Fibroblast of skin of abdomen (primary cell): ENCODE measurements at places on chromosomes 6 and 20.

GRCh38 chr6:170034294-170034693, 256.6 kb downstream of the DLL1 start:
- DNase-seq = no peak

DNA sequence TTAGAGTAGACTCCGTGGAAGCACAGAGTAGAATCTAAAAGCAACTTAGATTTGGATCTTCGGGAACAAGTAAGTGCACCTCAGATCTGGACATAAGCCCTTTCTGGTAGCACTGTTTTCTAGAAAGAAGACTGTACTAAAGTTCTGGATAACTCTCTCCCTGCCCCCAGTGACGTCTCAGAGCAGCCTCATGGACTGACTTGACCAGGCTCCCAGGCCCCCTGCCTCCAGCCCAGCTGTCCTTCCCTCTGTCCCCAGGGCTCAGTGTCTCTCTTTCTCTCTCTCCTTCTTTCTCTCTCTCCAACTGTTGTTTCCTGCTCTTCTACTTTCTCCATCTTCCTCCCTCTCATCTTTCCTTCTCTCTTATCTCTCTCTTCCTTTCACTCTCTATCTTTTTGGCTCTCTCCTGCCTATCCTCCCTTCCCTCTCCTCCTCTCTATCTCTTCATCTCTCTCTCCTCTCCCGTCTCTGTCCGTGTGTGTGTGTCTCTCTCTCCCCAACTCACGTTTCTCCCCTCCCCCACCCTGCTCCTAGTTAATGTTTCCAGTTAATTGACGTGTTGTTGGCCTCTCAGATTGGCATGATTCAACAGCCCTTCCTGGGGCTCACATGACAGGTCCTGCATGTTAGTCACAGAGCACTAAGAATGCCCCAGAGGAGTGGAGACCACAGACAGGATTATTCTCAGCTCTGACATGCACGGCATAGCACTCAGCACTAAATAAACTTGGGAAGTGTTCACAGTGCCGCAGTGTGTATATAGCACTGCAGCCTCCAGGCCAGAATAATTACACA, 180.4 kb upstream of the FOXQ1 start:
- peak; percentile 93 for DNase-seq

GRCh38 chr6:122069932-122070331, 329.5 kb upstream of the HSF2 start:
- no peak for DNase-seq

GRCh38 chr6:89244241-89244985, 27.3 kb upstream of the GABRR1 start:
- DNase-seq = no peak

DNA sequence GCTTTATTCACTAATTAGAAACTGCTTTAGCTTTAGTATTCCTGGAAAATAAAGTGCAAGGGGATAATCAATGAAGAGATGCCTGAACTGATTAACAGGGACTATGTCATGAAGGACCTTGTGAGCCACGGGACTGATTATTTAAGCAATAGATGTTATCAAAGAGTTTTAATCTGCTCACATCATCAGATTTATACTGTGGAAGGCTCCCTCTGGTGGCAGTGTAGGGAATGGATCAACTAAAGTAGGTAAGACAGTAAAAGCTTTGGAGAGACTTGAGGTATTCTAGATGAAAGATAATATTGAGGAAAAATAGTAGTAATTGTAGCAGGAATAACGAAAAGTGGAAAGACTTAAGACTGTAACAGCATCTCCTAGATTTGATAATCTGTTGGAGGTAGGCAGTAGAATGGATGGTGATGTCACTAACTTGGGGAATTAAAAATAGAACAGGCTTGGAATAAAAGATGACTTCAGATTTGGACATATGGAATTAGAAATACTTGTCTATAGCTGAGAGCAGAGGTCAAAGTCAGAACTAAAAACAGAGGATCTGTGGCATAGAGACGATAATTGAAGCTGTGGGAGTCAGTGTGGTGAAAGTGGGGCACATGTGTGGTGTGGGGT, 80.3 kb upstream of the HTR1E start:
- peak; percentile 2 for DNase-seq

- DNase-seq = no peak
Observed at GRCh38 chr6:37130704-37131103, 39.2 kb upstream of the PIM1 start.

- DNase-seq = no peak
Observed at GRCh38 chr6:170269151-170269845, 21.6 kb downstream of the DLL1 start.

DNA sequence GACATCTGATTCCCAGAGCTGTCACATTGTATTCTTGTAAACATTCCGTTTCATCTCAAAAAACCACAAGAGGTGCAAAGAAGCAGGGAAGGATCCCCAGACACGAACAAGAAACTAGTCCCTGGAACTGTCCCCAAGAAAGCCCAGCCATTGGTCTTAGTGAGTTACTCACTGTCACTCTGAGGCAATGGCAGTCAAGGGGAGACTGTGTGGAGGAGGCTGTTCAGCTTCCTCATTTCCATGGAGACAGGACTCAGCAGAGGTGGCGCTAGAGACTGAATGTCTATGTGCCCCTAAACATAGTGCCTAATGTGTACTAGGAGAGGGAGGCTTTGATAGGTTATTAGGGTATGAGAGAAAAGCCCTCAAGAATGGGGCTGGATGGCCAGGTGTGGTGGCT, 11.1 kb downstream of the ULBP1 start:
- DNase-seq = no peak

DNA sequence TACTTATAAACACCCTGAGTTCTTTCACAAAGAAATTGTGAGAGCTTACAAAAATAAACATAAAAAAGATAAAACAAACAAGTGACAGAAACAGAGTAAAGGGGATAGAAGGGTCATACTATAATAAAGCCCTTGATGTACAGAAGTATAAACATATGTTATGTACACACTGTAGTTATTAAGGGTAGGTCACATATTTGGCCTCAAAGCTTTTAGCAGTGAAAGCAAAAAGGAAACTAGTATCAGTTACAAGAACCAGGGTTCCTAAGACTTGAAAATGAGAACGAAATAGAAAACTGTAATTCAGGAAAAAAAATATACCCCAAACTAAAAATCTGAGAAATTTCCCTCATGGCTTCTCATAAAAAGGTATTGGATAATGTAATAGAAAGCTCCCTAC, 380.6 kb downstream of the HDGFL1 start:
- no peak for DNase-seq

DNA sequence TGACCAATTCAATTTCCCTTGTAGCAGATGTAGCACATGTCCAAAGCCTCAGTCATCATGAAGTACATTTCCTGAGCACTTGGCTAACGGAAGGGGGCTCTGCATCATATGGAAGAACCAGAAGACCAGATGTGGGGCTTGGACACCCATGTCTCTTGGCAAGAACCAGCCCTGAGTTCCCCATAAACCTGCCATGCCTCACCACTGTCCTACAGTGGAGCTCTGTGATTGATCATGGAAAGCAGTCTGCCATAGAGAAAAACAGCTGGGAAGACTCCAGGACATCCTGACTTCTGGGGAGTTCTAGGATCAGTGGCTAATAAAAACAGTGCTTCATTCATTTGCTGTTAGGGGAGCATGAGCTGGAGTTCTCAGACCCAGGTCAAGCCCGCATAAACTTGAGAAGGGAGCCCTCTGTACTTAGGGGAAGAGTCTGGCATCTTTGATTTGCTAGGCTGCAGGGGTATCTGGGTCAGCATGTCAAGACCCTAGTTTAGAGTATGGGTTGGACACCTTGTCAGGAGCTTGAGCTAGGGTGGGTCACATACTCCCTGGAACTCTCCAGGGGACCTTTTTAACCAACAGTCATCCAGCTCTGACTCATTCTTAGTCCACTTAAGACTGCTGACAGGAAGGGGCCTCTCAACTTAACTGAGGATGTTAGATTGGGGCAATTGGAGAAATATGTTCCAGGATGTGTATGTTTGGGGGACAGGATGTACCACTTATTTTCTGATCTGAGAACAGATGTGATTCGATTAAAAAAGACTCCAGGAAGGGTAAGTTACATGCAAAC, 26.3 kb upstream of the TRAM2 start:
- DNase-seq = peak; percentile 78

DNA sequence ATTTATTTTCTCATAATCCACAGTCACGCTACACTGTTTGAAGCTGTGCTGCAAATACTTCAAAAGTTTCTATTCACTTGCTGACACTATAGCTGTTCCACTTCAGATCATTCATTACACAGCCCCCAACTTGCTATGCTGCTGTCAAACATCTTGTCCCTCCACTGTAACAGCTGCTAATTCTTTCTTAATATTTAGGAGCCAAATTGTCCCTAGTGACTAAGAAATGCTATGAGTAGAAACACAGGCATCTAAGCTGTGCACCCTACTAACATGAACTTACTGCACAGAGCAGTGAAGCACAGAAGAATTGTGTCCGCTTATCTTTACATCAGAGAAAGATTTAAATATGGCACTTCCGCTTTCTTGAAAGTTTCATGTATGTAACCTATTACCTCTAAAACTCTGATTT, 91.3 kb downstream of the PDE10A start:
- DNase-seq = no peak

GRCh38 chr6:33620856-33621710, at the start of gene ITPR3:
TSS of gene ITPR3 (plus strand) at chr6:33621322. CDS start at chr6:33621603, 281 bp downstream.
- peak; percentile 16 for DNase-seq

- peak; percentile 13 for DNase-seq
Observed at GRCh38 chr6:138724015-138724414, 49.6 kb upstream of the CCDC28A start.

GRCh38 chr6:35402856-35403191, 49.3 kb upstream of the FANCE start:
- DNase-seq = no peak

DNA sequence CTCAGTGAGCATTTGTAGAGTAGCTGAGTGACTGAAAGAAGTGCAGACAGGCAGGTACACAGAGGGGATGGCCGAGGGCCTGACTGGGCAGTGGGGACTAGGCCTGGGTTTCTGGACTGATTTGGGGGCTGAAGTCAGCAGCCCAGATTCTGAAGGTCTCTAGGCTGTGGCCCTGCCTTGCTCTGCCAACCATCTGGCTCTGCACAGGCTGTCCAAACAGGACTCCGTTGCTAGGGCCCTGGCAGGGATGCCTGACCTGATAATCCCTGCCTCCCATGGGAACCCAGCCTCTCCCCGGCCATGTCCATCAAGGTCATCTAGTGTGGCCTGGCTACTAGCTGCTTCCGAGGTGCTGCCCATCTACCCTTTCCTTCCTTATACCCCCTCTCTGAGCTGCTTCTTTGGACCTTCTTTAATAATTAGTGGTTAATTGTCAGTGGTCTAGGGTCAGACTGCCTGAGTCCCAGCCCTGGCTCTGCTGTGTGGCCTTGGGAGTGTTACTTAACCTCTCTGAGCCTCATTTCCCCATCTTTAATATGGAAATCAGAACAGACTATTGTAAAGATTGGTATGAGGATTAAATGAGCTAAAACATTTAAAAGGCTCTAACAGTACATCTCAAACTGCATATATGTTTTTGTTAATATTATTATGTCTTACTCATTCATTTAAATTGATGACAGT, 137.9 kb downstream of the VEGFA start:
- DNase-seq = no peak

DNA sequence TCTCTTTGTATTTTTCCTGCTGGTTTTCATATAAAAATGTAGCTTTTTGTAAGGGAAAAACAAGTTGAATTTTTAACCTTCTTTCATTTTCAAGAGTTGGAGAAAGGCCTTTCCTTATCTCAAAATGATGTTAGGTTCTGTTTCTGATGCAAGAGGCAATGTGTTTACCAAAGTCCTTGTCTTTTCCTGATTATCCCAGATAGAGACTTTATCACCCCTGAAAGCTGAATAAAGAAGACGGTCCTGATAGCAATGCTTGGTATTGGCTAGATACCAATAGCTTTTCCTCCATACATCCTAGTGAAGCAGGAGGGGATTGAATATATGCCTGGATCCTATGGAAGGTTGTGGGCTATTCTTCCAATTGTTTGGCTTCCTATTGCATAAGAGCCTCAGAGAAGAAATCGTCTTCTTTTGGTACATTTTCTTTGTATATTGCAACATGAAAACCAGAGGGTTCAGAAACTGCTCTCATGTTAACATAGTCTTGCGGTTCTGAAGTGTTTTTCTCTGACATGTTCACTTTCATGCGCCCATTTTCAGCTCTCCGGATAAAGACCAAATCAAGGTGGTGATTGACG, 5.5 kb downstream of the PNLDC1 start:
- no peak for DNase-seq

GRCh38 chr6:30998785-30999184, 11.5 kb upstream of the MUC22 start:
- no peak for DNase-seq

DNA sequence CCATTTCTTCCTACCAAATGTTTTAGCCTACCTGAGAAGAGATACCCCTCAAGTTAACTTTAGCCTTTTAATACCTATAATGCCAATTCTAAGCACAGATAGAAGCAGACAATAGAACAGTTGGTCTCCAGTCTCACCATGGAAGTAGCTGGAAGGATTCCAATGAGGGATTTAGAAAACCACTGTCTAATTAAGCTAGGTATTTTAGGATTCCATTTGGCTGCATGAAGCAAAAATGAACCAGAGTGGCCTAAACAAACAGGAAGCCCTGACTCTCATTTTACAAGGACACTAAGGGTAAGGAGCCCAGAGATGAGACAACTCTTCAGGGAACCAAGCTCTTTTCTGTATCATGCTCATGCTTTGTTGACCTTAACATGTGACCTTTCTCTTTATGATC, 199.2 kb downstream of the ALDH8A1 start:
- peak; percentile 91 for DNase-seq

DNA sequence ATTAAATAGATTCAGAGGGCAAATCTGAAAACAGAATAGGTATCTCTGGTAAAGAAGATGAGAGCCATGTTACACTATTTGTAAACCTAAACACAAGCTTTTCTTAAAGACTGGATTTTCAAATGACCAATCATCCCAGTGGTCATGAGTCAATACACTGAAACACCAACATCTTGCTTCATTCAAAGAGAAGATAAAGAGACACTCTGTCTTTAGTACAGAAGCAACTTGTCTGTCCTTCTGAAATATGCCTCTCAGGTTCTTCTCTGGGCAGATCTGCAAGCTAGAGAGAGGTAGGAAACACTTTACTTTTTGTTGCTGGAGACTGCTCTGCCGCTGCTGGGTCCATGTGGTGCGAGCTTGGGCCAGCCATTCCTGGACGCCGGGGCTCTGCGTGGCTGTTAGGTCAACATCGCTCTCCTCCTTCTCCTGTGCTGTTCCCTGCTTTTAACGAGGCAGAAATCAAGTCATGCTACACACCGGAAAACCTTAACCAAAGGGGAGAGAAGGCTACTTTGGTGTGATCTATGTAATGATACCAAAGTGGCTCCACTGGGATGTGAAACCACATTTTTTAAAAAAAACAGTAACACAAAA, 368.2 kb downstream of the SYNE1 start:
- DNase-seq = peak; percentile 6

GRCh38 chr6:39377539-39377950, 55.0 kb upstream of the KCNK16 start:
- peak; percentile 82 for DNase-seq

DNA sequence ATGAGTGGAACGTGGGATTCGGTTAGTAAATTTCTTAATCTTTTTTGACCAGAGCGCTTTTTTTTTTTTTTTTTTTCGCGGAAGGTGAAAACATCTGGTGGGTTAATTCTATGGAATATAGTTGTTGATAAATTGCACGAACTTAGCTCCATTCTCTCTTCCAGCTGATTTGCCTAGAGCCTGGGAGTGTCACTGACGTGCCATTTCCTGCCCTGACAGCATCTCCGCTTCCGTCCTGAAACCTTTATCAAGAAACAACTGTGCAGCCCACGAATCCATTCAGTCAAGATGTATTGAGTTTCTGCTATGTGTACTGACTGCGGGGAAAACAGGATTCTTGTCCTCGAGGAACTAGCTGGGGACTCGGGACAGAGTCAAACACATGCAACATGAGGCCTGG, 59.5 kb upstream of the TGM3 start:
- peak; percentile 15 for DNase-seq

- DNase-seq = no peak
Observed at GRCh38 chr20:62511915-62512610, 36.3 kb upstream of the GATA5 start.
